ENCODE measurements at places on chromosomes 11 and 22.
A peak's percentile ranks its signal among the peaks of the same experiment; 100 is the strongest.

DNA sequence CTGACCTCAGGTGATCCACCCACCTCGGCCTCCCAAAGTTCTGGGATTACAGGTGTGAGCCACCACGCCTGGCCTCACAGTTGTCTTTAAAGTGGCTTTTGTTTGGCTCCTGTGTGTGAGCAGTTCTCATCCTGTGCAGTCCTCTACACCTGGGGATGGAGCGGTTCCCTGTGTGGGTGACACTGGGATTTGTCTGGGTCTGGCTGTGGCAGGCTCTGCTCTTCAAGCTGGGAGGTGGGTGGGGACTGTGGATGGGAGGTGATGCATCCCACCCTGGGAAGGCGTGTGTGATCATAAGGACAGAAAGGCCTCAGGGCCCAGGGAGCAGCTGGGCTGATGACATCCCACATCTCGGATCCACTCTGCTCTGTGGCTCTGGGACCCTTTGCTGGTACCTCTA is 1266.8 kb downstream of the BRD1 start:
- no peak for DNase-seq

GRCh38 chr11:353179-353873 is 16.0 kb upstream of the B4GALNT4 start:
- DNase-seq: peak; percentile 54

DNA sequence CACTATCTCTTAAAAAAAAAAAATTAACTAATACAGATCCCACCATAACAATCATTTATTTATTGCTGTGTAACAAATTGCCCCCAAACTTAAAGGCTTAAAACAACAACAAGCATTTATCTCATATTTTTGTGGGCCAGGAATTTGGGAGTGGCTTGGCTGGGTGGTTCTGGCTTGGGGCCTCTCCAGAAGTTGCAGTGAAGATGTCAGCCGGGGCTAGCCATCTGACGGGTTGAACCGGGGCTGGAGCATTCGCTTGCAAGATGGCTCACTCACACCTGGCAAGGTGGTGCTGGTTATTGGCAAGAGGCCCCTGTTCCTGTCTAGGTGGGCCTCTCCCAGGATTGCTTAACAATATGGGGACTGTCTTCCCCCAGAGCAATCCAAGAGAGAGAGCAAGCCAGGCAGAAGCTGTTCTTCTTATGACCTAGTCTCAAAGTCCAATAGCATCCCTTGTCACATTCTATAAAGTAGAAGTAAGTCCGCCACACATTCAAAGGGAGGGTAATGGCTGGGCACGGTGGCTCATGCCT is 29.5 kb downstream of the ACO2 start:
- no peak for DNase-seq

DNA sequence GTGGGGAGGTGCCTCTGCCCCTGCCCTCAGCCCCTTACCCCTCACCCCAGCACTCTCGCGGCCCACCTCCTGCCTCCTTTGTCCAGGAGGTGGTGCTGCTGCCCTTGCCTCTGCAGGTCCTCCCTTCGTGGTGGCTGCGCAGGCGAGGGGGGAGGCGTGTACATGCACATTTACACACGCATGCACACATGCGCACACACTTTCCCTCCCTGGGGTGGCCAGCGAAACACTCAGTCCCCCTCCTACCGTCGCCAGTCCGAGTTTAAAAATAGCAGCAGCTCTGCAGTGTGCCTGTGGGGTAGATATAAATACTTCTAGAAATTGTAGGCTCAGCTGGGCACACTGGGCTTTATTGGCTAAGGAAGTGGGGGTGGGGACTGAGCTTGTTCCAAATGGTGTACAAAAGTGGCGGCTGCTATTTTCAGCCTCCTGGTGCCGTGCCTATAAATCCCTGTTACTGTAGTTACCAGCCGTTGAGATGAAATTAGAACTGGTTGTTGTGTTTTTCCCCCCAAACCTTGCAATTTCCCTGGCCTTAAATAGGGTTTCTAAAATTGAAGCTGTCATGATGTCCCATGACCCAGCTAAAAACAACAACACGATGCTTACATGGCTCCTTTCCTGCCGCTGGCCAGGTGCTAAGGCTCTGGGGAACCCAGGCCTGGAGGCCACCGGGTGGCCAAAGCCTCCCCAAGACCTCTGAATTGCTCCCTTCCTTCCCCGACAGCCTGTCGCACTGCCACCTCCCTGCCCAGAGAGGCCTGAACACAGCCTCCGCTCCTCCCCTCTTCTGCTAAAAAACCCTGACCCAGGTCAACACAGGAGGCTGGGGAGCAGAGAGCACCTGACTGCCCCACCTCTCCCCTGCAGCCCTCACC is 12.4 kb downstream of the PICK1 start:
- DNase-seq: no peak

- no peak for DNase-seq
Observed at GRCh38 chr11:4932751-4933150, 8.6 kb upstream of the OR51G1 start.

DNA sequence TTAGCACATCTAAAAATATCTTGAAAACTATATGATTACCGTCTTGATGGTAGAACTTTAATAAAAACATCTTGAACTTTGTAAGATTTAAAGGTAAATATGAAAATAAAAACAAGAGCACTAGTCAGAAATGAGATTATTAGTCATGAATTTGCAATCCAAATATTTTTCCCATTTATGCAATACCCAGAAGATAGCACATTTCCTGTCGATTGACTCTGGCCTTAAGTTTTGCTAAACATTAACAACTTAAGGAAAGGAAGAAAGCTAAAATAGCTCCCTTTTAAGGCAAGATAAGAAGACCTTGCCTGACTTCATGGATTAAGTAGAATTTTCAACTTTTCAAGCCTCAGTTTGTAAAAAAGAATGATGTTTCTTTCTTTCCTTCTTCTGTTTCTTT is 1374.7 kb upstream of the RAG2 start:
- DNase-seq: no peak

DNA sequence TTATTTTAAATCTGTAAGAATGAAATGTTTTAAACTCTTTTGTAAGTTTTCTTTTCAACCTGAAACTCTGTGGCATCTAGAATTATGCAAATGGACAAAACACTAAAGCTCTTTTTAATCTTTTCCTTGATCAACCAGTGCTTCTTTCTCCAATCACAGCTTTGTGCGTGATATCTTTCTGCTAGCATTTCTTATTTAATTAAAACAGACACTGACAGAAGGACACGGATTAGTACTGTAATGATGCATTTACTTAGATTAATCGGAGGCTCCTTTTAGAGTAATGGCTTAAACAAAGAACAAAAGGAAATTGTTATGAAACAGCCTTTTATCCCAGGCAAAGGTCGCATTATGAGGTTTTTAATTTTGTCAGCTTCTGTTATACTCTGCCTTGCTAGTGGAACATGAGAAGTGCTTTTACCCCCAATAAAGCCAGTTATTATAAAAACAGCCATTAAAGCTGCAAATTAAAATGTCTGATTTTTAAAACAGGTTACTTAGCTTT is 48.5 kb upstream of the SOX6 start:
- no peak for DNase-seq

DNA sequence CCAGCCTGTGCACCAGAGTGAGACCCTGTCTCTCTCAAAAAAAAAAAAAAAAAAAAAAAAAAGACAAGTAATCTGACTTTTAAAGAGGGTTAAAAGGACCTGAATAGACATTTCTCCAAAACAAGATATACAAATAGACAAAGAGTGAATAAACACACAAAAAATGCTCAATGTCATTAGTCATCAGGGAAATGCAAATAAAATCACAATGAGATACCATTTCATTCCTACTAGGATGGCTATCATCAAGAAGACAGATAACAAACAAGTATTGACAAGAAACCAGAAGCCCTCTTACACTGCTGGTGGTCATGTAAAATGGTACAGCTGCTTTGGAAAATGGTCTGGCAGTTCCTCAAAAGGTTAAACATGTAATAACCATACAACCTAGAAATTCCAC is 4.1 kb downstream of the RIC3 start:
- DNase-seq: no peak

DNA sequence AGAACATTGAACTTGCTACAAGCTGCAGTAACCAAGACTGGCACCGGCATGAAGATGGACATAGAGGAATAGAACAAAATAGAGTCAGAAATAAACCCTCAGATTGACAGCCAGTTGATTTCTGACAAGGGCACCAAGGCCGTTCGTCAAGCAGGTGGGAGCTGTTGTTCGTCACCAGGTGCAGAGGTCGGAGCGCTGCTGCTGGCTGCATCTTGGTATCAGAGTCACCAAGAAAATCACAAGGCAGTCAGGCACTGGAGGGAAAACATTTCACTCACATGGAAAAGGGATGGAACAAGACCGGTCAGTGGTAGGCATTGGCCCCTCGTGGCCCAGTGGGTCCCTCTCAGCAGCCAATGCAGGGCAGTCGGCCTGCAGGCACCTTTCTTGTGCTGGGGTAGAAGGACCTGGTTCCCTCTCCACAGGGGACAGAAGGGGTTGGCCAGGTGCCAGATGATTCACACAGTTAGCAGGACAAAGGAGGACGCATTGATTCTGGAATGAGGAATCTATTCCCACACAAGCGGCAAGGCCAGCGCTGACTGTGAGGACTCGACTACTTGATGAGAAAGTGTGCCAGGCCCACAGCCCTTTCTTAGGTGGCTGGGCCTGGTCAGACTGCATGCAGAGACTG is 115.8 kb upstream of the FGF3 start:
- no peak for DNase-seq

DNA sequence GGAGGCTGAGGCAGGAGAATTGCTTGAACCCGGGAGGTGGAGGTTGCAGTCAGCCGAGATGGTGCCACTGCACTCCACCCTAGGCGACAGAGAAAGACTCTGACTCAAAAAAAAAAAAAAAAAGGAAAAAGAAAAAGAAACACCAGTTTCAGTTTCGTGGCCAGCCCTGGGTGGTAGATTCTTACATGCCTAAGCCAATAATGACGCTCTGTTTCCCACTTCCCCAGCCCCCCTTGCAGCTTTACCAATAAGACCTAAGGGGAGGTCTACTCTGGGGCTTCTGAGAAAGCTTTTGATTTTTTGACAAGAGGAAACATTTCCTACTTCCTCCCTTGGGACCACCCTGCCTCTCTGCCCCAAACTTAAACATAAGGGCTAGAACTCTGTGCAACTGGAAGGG is 30.0 kb upstream of the PTPRJ start:
- no peak for DNase-seq

- DNase-seq: no peak
Observed at GRCh38 chr11:126039485-126040271, 23.0 kb downstream of the CDON start.

DNA sequence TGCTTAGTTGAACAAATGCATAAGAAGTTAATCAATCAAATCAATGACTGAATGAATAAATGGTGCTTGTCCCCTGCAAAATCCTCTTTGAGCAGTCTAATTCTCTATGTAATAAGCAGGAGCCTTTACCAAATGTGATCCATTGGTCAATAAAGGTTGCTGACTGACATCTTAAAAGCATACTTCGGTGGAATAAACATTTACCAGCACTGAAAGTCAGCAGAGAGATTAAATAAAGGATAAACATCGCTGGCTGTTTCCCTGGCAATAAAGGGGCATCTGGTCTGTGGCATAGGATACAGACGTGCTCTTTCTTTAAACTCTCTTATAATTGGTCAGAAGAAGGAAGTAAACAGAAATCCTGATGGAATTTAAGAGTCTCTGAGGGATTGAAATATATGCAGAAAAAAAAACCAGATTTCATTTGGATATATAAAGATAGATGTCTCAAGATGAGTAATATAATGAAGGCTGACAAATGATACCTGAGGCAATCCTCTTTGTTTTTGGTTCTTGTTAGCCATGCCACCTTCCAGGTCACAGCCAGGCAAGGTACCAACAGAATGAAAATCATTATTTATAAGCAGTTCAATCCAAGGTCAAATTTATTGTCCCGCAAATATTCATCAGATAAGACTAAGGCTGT is 578.4 kb upstream of the CCDC90B start:
- DNase-seq: no peak

DNA sequence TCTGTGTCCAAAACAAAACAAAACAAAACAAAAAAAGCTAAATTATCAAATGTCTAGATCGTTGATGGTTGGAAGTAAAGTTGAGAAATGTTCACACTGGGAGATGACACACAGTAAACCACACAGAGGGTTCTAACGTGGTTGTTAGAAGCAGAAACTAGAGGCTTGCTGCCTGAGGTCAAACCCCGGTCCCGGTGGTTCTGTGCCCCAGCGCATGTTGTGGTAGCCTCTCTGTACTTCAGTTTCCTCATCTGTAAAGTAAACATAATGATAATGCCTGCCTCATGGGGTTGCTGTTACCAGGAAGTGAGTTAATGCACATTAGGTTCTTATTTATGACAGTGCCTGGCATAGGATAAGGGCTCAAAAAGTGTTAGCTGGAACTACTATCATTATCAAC is 33.4 kb downstream of the PPARA start:
- no peak for DNase-seq

GRCh38 chr11:110305169-110306018 is 9.0 kb upstream of the RDX start:
- DNase-seq: no peak

- no peak for DNase-seq
Observed at GRCh38 chr11:73245461-73245860, 26.7 kb upstream of the P2RY6 start.

Measured in HFF-Myc (cell line).